ENCODE measurements at places on chromosomes 2 and 18. TPM values are rescaled to one million over a fixed set of nuclear protein-coding genes. Genes with fewer than 3 reads are reported as not detected.

- DNase-seq: no peak
These were observed 138.8 kb upstream of the ID2 start for GRCh38 chr2:8543060-8543382.

DNA sequence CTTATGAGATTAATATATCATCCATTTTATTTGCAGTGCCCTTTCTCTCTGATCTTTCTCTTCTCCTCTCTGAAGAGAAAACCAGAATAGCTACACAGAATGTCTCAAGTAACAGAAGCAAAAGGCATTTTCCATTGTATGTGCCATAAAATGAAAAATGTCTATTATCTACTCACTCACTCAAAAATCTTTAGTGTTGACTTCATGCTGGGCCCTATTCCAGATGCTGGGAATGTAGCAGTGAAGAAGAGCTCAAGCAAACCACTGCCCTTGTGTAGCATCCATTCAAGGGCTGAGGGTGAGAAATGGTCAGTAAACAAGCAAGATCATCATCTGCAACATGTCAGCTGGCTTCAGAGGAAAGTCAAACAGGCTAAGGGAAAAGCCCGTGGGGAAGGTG lies 427.7 kb downstream of the METTL4 start:
- DNase-seq: no peak

The DNPEP gene
- 60.7 TPM for total RNA-seq

The LDLRAD4 gene
- total RNA-seq: 0.88 TPM

DNA sequence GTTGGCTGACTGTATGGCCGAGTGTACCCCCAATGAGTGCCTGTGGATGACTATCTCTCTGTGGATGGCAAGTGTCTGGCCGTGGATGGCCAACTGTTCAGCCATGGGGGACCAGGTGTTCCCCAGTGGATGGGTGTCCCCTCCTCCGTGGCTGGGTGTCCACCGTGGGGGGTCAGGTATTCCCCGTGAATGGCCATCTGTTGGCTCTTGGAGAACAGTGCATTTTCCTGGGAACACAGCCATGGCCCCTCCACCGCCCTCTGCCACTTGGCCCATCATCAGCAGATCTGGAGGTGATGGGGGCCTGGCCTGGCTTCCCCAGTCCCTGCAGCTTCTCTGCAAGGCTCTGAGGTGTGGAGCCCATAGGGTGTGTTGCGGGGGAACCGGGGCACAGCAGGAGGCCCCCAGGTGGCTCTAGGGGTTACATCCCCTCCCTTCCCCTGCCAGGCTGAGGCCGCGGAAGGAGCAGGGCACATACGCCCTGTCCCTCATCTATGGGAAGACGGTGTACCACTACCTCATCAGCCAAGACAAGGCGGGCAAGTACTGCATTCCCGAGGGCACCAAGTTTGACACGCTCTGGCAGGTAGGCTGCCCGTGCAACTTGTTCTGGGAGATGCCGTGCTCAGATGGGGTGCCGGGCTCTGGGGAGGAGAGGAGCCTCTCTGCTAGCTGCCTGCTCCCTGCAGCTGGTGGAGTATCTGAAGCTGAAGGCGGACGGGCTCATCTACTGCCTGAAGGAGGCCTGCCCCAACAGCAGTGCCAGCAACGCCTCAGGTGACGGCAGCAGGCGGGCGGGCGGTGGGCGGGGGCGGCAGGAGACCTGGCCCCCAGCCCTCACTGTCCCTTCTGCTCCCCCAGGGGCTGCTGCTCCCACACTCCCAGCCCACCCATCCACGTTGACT lies 19.3 kb downstream of the ZAP70 start:
- no peak for DNase-seq

The FAP gene
- total RNA-seq: 582 TPM

DNA sequence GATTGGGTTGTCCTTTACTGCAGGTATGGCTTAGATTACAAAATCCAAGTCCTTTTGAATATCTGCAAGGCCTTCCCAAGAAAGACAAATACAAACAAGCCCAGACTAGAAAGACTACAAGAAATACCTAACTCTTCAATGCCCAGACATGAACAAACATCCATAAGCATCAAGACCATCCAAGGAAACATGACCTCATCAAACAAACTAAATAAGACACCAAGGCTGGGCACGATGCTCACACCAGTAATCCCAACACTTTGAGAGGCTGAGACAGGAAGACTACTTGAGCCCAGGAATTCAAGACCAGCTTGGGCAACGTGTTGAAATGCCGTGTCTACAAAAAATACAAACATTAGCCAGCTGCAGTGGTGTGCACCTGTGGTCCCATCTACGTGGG lies 31.7 kb downstream of the MAP4K3 start:
- no peak for DNase-seq

DNA sequence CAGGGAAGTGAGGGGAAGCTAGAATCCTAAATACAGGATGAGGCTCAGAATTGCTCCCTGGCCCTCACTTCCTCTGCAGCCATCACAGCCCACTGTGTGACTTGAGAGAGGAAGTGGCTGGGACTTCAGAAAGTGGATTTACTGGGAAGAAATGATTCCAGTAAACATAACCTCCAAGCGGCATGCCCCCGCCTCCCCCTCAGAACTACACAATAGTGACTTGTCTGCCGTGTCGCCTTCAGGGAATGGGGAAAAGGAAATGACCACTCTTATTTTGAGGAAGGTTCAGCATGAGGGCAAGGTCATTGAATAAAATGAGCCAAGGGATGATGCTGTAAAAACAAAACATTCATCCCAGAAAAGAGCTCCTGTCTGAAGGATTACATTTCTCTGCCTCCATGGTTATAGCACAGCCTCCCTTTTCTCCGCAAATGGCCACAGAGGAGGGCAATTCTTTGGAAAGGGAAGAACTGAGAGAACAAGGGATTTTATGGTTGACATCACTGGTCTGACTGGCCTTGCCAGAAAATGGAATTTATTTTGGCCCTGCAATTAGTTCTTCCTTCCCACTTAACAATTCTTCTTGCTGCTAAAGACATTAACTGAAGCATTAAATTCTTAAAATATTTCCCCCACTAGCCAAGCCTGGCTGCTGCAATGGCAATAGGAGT lies 78.9 kb upstream of the DAPL1 start:
- DNase-seq: no peak

The TGFA gene
- total RNA-seq: not detected

DNA sequence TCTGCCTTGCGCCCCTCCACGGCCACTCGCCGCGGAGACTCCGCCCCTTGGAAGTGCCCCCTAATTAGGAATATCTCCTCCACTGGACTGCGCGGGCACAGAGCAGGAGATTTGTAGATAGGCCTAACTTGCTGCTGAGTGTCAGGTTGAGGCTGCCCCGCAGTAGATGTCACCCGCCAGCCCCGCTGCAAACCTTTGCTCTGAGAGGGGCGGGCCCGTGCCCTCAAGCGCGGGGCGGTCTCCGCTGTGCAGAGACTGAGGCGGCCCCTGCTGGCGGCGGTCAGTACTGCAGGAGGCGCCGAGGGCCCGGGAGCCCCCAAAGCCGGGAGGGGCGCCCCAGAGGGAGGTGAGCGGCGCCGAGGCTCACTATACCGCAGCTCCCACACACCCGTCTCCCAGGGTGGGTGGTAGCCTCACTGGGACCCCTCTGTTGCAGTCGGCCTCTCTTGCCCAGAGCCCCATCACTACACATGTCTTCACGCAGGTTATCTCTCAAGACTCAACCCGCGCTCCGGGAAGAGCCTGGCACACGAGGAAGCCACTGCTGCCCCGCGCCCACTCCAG lies 2.9 kb upstream of the NEURL3 start:
- peak; percentile 97 for DNase-seq

The ASIC4 gene
- under 0.01 TPM for total RNA-seq

GRCh38 chr2:39469807-39470206 lies 32.7 kb upstream of the MAP4K3 start:
- DNase-seq: peak; percentile 15

DNA sequence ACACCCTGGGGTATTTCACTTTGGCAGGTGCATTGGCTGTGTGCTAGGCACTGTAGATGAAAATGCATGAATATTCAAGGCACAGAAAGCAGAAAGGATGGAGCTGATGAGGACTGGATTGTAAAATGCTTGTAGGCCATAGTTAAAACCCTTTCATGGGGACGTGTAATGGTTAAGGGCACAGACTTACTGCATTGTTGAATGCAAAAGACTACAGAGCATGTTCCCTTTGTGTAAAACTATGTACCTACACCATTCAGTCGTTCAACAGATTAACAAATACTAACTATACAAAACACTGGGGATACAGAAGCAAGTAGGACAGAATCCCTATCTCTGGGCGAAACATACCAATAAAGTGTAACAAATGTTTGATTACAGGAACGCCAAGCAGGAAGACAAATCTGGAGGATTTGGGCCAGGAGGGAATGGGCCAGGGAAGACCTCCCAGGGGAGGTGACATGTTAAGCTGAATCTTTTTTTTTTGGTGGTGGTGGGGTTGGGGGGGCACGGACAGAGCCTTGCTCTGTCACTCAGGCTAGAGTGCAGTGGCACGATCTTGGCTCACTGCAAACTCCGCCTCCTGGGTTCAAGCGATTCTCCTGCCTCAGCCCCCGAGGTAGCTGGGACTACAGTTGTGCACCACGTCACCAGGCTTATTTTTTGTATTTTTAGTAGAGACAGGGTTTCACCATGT lies 19.6 kb upstream of the ROCK2 start:
- no peak for DNase-seq

DNA sequence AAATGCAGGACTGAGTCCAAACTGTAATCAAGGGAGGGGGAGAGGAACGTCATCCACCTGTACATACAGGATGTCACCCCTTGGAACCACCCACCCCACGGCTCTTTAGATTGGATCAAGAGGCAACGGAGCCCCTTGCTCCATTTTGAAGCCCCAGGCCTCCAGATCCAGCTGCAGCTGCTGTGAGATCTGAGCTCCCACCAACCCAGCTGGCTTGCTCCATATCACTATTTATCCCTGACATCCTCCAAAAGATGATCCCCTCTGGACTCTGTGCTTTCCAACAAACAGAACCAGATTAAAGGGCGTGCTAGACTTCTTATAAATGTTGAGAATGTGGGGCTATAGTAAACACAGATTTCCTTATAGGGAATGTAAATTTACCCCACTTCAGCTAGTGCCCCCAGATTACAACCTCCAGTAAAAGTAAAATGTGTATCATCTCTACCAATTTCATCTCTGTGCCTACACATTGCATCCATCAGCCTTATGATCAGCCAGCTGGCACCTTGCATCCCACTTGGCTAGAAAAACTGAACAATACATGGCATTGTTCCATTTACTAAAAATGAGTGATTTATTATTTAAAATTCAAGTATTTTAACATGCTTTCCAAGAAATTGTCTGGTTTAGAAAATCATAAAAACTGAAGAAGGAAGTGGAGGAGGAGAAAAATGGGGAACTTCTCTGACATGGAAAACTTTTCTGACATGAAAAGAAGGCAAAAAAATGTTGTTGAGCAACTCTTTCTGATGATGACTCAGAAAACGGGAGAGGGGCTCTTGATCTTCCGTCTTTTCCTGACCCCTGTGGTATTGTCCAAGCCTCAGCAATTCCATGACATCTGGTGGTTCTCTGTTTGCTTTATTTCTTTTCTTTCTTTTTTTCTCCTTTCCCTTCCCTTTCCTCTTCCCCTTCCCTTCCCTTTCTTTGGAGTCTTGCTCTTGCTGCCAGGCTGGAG lies 262.6 kb upstream of the THUMPD2 start:
- DNase-seq: peak; percentile 62

GRCh38 chr2:134087371-134087921 lies 166.4 kb upstream of the MGAT5 start:
- no peak for DNase-seq

DNA sequence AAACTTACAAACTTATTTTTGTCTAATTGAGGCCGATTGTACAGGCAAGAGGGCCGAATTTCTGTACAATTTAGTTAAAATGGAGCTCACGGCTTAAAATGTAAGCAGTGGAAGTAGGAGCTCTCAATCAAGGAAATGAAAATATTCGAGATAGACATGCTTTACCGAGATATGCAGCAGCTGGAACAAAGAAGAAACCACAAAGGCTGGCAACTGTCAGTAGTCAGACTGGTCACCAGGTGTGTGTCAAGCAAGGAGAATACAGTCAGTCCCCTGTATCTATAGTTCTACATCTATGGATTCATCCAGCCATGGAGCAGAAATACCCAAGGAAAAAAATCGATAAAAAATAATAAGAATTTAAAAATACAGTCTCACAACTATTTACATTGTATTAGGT lies 122.6 kb downstream of the WDSUB1 start:
- DNase-seq: no peak

- peak; percentile 83 for DNase-seq
These were observed 27.2 kb upstream of the EML4 start for GRCh38 chr2:42141687-42142546.
